Skin of body (tissue), 3 donors: ENCODE measurements at places on chromosomes 4 and X. TPM values are rescaled to one million over a fixed set of nuclear protein-coding genes. Genes with fewer than 3 reads are reported as not detected.

- no peak for DNase-seq
Measured at GRCh38 chr4:24169956-24170355, 280.1 kb upstream of the PPARGC1A start.

- peak; percentile 3 for DNase-seq
Measured at GRCh38 chrX:47283015-47283771, 50.4 kb downstream of the USP11 start.

DNA sequence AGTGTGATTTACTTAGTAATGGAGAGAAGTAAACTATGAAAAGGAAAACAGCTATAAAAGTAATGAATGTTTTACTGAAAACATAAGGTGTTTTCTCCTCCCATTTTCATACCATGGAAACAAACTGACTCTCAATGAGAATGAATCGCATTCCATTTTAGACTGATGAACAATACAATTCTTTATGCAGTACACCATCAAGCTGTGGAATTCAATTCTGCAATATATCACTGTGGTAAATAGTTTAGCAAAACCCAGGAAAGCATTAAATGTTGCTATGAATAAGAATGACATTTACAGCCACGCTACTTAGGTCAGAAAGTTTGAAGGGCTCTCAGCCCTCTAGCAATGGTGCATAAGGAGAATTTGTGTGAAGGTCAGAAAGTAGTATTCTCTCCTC is 7.4 kb downstream of the DCAF8L2 start:
- DNase-seq: no peak

DNA sequence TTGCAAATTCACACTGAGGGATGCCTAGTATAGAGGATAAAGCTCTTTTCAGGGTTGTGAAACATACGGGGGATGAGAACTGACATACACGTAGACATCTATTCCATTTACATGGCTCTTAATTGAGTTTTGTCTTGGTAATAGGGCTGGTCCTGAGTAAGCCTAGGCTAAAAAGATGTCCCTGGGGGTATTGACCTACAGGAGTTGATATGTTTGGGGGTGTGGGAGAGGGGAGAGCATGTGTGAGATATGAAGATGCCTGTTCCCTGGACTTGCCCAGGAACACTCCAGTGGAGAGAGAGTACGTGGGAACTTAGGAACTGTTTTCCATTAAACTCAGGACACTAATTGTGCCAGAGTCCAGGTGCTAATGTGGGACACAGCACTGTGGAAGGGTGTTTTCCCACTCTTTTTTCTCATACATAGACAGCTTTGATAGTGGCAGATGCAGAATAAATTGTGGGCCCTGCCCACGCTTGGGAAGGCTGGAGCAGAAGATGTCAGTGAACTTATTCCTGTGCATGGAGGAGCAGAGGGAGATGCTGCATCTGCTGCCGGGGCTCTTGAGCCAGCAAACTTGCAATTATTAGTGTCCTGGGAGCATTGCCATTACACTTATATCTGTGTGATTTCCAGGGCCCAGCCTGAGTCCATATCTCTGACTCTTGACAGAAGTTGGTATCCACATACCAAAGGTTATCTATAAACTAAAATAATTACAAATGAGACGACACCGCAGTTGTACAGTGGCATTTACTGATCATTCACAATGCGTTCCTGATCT is 20.7 kb downstream of the SYNPO2 start:
- DNase-seq: no peak

DNA sequence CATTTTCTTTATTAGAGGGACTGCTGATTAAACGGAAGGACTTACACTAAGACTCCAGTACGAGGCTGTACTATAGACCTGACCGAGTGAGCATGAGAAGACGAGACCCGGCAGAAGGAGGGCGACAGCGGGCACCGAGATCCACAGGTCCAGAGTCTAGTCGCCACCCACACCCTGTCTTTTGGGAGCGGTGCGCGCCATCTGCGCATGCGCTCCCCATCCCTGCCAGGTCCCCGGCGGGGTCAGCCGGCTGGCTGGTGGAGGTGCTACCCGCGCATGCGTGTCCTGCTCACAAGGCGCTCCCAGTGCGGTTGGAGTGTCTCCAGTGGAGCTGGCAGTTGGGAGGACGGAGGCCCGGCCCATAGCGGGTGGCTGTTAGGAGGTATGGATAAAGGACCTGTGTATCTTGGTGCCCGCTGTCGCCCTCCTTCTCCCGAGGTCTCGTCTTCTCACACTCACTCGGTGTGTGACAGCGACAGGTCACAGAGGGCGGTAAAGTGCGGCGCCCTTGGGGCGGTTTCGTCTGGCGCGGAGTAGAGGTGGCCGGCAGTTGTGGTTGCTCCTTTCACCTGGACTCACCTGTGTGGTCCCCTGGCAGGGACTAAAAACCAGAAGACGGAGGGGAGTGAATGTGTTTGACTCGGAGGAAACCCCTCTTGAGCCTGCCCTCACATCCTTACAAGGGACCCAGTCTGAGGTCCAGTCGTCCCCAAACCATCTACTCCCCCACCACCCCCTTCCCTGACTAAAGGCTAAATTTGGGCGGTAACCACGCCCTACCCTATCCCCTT is 7.6 kb upstream of the HSD17B10 start:
- DNase-seq: no peak

DNA sequence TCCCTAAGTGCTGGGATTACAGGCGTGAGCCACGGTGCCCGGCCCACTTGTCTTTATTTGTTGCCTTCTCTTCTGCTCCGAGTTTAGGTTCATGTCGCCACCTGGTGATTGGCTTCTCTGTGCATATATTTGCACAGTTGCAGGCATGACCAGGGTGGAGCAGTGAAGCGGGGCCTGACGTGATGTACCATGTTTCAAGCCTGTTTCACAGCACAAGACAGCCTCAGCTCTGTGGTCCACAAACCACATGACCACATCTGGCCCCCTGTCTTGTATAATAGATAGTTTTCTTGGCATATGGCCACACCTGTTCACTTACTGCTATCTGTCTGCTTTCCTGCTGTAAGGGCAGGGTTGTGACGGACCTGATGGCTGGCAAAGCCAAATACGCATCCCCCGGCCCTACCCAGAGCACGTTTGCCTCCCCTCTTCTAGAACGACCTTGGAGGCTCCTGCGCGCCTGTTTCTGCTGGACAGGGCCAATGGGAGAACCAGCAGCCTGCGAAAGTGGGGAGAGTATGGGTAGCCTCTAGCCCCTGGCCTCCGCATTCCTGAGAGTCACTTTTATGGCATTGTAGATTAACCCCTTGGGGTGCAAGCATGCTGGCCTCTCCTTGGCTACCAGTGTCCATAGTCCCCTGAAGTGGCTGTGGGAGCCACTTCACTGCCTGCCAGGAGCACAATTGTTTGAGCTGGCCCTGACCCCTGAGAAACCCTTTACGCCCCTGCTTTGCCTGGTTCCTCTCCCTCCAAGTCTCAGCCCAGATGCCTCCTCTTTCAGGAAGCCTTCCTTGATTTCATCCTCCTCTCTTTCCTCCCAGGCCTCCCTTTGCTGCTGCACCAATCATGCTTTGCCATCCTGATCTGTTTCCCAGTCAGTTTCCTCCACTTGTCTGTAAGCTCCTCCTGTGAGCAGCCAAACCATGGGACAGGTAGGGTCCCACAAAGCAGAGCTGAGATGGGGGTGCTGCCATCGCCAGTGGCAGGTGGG is 6.0 kb upstream of the SH3TC1 start:
- DNase-seq: peak; percentile 26

GRCh38 chrX:13005661-13006473 is 31.0 kb downstream of the TMSB4X start:
- DNase-seq: no peak

DNA sequence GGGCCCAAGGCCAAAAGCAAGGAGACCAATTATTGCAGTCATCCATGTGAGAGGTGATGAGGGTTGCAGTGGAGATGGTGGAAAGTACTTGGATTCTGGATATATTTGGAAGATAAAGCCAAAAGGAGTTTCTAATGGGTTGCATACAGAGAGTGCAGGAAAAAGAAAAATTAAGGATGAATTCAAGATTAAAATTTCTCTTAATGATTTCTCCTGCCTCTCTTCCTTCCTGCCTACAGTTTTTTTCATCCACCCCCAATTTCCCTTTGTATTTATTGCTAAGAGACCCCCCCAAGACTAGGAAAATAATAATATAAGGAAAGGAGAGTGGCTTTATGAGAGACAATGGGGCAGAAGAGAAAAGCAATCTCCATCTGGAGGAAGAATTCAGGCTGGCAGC is 8.6 kb upstream of the FGF5 start:
- no peak for DNase-seq

- no peak for DNase-seq
Measured at GRCh38 chr4:75189711-75190335, 256.9 kb downstream of the PARM1 start.

DNA sequence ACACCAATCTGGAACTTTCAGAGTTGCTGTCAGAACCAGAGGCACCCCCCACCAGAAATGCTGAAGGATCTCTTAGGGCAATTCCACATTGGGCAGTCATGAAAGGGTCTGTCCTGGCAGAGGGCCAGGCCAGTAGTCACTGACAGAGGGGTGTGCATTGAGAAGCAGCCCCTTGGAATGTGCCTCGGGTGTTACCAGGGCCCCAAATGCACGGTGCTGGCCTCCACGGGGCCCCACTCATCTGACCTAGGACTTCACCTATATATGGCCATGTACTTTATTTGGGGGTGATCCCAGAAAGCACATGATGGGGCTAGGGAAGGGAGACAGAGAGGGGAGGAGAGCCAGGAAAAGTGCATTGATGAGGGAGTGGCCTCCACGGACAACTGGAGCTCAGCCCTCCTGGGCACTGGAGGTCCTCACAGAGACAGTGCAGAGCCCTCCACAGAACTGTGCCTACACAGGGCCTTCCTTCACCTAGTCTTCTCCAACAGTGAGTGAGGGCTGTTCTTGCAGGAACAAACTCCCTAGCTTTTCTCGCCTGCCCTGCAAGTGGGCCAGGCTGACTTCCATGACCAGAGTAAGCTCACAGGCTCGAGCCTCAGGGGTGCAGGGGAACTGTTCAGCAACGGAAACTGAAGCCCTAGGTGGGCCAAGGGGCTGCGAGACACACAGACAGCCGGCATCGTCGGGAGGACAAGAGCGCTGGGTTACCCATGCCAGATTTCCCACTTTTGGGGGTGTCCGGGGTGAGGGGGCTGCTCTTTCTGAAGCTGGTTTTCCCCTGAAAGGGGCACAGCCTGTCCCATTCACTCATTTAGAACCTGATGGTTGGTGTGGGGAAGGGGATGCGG is 136.2 kb downstream of the HMX1 start:
- DNase-seq: no peak

DNA sequence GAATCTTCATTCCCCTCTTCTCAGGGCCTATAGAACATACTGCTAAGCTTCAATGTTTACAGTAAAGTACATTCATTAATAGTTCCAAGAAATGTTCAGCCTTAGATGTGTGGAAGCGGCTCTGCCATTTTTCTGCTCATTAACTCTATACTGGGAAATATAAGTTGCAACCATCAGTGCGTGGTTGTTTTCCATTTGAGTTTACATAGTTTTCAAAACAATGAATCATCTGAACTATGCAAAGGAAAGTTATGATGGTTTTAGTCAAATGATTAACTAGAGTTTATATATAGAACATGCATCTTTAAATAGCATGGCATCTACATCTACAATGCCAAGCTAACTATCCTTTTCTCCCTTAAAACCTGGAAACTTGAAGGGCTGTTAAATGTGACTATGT is 29.6 kb downstream of the LEF1 start:
- DNase-seq: no peak

- DNase-seq: no peak
Measured at GRCh38 chr4:46894826-46895225, 14.2 kb downstream of the COX7B2 start.

DNA sequence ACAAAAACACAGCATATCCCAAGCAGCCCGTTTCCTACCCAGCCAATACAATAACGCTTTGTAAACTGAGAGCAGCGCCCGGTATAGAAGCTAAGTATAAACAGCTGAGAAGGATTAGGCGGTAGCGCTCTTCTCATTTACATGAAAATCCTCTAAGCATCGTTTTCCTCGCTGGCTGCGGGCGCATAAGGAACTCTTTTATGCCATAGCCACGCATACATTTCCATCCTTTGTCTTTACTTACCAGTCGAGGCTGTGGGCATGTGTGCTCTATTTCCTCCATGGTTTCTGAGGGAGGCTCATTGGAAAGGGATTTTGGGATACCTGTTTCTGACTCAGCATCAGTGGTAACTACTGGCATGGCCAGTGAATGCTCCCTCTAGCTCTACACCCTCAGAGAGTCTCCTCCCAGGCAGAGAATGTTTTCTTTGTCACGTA is 383 bp downstream of the PCYT1B start:
- DNase-seq: peak; percentile 36

DNA sequence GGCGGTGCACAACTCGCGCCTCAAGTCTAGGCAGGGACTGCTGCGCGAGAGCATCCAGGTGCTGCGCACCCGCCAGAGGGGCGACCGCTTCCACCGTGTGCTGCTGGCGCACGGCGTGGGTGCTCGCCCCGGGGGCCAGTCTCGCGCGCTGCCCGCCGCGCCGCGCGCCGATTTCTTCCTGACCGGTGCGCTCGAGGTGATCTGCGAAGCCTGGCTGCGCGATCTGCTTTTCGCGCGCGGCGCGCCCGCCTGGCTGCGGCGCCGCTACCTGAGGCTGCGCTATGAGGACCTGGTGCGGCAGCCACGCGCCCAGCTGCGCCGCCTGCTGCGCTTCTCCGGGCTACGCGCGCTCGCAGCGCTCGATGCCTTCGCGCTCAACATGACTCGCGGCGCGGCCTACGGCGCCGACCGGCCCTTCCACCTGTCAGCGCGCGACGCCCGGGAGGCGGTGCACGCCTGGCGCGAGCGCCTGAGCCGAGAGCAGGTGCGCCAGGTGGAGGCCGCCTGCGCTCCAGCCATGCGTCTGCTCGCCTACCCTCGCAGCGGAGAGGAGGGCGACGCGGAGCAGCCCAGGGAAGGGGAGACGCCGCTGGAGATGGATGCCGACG is 1.3 kb downstream of the CHST7 start:
- DNase-seq: no peak

DNA sequence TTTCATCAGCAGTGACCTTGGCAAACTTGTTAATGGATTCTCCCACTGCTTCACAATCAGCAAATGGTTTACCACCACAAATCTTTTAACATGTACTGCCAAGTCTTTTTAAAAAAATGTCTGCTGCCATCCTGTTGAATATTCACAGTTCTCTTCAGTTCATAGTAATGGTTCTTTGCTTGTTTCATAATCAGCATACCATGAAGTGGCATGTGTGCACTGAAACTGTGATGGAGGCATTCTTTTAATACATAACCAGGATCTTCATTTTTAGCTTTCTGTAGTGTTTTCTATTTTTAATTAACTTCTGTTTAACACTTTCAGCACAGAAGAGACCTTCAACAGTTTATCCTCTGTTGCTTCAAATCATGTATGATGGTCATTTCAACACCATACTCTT is 230.1 kb upstream of the ARSJ start:
- DNase-seq: no peak

- DNase-seq: no peak
Measured at GRCh38 chr4:101201421-101201820, 145.9 kb downstream of the PPP3CA start.

- peak; percentile 46 for DNase-seq
Measured at GRCh38 chr4:16196482-16197393, 29.5 kb downstream of the TAPT1 start.

The NALF2 gene
- 0.10 TPM for total RNA-seq

The HS6ST2 gene
- total RNA-seq: 6.0 TPM

The LRRC66 gene
- total RNA-seq: 0.20 TPM

The NEUROG2 gene
- total RNA-seq: not detected

The AFM gene
- not detected for total RNA-seq

The MAGEA9B gene
- total RNA-seq: not detected

The NHSL2 gene
- 6.9 TPM for total RNA-seq

The UTP3 gene
- 18.8 TPM for total RNA-seq

The METAP1 gene
- total RNA-seq: 25.3 TPM
